Stimulated activated CD8-positive, alpha-beta memory T cell treated with anti-CD3 and anti-CD28 coated beads, Interleukin-4, amount 100 ng/mL, for 4 hours (primary cell): ENCODE measurements at places on chromosomes 2 and 18.

- no peak for DNase-seq
These were observed 928 bp downstream of the NAGK start for GRCh38 chr2:71069376-71069775.

DNA sequence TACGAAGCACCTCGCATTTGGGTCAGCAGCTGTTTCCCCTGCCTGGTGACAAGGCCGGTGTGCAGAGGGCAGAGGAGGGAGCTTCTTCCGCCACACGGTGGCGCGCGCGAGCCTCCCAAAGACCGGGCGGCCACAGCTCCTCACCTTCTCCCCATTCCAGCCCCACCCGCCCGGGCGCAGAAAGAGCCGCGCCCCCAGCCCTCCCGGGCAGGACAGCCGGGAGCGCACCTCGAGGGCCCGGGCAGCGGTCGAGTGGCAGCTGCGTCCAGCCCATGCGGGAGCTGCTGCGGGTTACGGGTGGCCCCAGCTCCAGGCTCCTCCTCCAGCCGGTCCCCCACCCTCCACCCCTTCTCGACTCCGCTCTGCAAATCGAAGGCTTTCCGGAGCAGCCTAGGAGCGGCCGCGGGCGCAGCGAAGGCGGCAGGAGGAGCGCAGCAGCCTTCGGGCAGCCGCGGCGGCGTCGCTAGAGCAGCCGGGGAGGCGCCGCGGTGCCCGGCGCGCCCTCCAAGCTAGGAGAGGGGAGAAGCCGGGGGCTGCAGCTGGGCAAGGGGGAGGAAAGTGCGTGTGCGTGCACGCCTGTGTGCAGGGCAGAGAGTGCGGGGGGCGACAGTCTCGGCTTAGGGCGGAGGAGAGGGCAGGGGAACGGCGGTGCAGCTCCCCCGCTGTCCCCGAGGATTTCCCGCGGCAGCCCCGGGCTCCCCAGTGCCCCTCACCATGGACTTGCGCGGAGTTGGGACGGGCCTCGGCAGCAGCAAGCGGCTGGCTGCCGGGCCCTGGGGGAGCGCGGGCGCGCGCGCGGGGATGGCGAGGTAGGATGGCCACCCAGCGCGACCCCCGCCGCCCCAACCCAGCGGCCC lies at the start of gene CCDC85A:
Gene CCDC85A, plus strand, starts transcription at position 348 of the 857 bp plus-strand sequence. CDS start 635 bp downstream, outside the sequence.
- DNase-seq, result no peak

- DNase-seq, result no peak
These were observed 79.7 kb upstream of the TAF1B start for GRCh38 chr2:9763356-9764152.

DNA sequence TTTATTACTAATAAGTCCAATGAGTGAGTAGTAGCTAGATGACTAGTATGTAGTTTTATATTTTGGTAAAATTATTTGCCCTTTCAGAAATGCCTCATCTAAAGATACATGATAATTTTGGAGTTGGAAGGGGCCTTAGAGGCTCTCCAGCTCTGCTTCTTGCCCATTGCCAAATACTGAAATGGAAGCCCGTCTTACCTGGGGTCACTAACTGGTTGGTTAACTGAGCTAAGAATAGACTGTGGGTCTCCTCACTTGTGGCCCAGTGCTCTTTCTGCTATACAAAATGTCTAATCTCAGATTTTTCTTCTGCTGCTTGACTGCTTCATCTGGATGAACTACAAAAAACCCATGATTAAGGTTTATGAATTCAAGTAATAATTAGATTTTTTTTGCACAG lies 67.1 kb downstream of the CLIP4 start:
- DNase-seq, result no peak

DNA sequence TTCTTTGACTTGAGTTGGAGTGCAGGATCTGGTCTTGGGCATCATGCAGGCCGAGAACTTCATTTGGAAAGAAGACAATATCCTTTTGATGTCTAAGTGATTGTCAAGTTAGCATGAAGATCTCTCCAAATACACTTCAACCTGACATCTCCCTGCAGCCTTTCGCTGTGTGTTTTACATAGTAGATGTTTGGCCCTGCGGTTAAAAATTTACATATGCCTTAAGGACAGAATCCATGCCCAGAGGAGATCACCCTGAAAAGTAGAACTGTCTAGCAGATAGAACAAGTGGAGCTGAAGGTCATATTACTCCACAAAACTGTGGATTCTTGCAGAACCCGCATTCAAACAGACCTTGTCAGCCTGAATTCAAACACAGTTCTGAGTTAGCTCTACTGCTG lies 409.9 kb downstream of the LPIN1 start:
- DNase-seq, result no peak
